ENCODE measurements at places on chromosomes 5 and 9.

DNA sequence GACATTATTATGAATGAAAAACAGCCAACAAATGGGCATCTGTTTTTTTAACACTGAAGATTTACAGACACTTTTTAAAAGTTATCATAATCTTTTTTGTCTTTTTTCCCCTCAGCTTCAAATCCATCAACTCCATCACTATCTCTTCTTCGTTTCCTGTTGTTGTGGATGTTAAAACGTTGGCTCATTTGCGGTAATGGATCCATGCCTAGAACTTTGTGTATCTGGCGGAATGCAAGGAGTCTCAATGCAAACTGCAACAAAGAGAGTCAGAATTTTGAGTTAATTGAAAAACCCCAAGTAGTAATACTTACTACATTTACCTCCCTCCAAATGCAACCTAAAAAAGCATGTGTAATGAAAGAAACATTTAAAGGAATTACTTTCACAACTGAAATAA is 42.9 kb upstream of the MTMR12 start:
- no peak for DNase-seq

- no peak for DNase-seq
Observed at GRCh38 chr5:7018198-7018597, 305.0 kb downstream of the TENT4A start.

- no peak for DNase-seq
Observed at GRCh38 chr9:78026416-78026815, 5.2 kb downstream of the GNAQ start.

DNA sequence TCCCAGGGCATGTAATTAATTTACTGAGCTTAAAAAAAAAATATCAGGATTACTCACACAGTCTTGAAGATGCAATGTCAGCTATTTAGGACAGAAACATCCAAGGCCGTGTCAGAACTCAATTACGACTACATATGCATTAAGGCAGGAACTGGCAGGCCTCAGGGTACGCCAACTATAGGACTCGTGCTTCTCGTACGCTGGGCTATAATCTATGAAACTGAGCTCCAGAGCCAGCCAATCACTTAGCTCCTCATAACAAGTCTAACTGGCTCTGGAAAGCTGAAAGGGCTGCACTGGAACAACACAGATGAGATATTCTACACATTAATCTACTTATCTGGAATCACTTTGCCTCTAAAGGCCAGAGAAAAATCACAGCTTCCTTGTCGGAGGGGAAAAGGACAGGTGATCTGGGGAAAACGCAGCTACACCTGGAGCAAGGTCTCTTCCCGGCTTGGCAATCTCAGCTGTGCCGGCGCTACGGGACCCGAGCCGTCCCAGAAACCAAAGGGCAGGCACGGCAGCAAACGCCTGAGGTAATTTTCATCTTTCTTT is 212.0 kb downstream of the DEPDC1B start:
- no peak for DNase-seq

DNA sequence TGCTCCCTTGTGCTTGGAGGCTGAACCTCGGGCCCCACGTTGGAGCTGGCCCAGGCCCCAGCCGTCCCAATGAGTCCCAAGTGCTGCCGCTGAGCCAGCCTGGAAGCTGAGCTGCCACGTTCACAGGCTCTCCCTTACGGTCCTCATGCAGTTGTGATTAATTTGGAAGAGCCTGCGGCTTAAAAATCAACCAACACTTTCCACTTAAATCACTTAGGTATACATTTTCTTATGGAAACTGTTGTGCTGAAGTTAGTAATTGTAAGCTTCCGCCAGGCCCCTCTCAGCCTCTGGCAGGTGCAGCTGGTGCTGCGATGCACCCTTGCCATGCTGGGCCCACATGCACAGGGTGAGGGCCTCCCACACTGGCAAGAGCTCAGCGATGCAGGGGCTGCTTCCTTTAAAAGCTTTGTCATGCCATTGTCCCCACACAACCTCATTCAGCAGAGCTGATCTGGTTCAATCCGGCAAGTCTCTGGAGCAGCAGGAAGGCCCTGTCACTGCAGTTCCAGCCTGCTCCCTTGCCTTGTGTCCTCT is 61.0 kb downstream of the IPPK start:
- no peak for DNase-seq

GRCh38 chr9:32801530-32801929 is 18.2 kb downstream of the TMEM215 start:
- DNase-seq, result no peak

GRCh38 chr5:82884821-82885471 is 192.2 kb downstream of the TMEM167A start:
- no peak for DNase-seq

DNA sequence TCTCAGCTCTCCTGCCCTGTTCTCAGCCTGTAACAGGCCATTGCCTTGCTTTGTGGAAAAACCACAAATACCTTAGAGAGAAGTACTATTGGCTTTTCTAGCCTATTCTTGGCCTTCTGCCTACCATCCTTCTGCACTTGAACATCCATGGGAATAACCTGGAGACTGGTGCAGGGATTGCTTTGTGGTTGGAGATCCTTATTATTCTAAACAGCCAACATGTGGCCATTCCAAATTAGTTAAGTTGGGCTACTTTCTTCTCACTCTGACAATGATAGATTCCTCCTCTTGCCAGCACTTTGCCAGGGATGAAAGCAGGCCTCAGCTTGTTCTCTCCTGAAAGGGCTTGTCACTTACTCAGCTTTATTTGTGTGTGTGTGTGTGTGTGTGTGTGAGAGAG is 240.4 kb downstream of the GLIS3 start:
- no peak for DNase-seq

GRCh38 chr9:16384993-16385392 is 485.5 kb downstream of the BNC2 start:
- no peak for DNase-seq

- no peak for DNase-seq
Observed at GRCh38 chr5:5039918-5040317, 100.2 kb upstream of the ADAMTS16 start.

- no peak for DNase-seq
Observed at GRCh38 chr9:19410594-19410993, 1.8 kb downstream of the ACER2 start.

DNA sequence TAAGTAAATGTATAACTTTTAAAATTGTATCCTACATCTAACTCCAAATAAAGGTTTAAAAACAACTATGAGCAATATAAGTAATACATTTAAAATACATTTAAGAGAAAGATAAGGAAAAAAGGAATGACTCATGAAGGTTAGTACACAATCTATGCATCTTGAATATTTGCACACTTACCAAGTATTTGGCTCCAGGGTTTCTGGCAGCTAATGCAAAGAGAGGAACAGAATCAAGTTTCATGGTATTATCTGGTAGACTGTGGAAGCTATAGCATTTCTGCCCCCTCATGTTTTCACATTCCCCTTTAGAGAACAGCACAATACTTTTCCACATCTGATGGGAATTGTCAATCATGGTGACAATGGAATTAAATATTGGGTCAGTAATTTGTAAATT is 132.1 kb downstream of the COX7C start:
- no peak for DNase-seq

DNA sequence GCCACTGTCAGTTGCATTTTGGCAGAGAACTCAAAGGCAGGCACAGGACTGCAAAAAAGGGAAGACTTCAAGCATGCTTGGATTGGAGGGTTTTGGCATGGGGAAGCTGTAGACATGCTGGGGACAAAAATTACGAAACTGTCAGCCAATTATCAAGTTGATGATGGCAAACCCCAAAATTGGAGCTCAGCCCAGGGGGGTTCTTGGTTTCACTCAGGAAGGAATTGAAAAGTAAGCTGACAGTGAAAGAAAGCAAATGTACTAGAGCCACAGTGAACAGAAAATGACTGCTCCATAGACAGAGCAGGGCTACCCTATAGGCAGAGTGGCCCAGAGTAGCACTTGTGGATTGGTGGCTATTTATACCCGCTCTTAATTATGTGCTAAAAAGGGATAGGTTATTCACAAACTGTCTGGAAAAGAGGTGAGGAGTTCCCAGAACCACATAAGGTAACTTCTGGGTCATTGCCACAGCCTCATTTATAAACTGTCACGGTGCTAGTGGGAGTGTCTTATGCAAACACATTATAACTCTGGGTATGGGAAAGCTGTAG is 14.6 kb upstream of the CFAP95 start:
- no peak for DNase-seq

DNA sequence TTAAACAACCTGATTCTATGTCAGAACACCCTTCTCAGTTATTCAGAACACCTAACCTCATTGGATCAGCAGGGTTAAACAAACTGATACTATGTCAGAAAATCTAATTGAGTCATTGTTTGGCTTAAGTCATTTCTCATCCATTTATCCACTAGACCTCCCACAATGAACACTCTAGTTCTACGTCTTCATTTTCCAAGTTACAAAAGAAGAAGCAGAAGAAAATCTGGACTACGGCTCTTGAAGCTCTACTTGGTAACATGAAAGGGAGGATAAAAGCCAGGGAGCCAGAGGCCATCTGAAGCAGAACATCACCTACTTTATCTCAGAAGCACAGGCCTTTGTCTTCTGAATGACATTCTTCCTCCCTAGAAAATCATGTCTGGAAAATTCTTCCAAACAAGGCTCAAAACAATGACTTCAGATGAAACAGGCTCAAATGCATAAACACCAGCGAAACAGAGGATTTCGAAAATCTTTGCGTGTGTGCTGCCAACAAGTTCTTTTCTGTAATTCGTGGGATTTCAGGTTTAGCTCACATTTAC is 35.4 kb upstream of the TGFBI start:
- DNase-seq, result no peak

DNA sequence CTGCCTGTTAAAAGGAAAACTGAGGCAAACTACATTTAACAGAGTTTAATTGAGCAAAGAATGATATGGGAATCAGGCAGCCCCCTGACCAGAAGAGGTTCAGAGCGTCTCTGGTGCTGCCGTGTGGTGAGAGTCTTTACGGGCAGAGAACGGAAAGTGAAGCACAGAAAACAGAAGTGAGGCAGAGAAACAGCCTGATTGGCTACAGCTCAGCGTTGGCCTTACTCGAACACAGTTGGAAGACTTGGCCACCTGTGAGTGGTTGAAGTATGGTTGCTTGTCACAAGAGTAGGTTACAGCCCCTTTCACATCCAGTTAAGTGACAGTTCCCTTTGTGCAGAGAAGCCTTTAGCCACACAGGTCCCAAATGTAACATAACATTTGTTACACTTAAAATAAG is 16.9 kb upstream of the FBP1 start:
- no peak for DNase-seq

- DNase-seq, result no peak
Observed at GRCh38 chr9:2939368-2939767, 95.5 kb upstream of the PUM3 start.

- DNase-seq, result no peak
Observed at GRCh38 chr9:24545285-24545684, 412 bp downstream of the IZUMO3 start.

DNA sequence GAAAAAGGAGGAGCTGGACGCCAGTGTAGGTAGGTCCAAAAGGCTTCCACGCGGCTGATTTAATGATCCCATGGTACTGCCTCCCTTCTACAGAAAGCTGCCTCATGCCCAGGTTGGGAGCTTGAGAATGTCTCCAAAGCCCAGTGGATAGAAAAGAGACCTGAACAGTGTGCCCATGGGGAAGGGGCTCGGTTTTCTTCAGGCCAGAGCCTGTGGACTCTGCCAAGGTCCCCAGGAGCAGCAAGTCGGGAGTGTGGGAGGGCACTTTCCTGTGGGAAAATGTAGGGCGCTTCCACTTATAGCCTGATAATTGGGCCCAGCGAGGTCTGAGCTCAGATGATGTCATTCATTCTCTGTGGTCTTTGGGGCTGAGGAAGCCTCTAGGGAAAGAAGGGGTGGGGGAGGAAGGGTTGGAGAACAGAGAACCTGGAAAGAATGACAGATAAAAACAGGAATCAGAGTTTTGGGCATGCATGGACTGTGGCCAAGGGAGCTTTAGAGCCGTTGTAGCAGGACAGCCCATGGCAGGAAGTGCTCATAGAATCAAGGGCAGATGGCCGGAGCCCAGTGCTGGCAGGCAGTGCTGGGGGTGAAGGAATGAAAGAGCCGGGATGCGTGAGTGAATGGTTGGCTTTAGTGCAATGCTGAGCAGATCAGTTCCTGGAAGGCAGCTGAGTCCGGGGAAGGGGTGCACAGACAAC is 42.5 kb upstream of the SH3PXD2B start:
- peak; percentile 15 for DNase-seq

GRCh38 chr5:610744-611730 is 1.1 kb upstream of the CEP72 start:
- no peak for DNase-seq

DNA sequence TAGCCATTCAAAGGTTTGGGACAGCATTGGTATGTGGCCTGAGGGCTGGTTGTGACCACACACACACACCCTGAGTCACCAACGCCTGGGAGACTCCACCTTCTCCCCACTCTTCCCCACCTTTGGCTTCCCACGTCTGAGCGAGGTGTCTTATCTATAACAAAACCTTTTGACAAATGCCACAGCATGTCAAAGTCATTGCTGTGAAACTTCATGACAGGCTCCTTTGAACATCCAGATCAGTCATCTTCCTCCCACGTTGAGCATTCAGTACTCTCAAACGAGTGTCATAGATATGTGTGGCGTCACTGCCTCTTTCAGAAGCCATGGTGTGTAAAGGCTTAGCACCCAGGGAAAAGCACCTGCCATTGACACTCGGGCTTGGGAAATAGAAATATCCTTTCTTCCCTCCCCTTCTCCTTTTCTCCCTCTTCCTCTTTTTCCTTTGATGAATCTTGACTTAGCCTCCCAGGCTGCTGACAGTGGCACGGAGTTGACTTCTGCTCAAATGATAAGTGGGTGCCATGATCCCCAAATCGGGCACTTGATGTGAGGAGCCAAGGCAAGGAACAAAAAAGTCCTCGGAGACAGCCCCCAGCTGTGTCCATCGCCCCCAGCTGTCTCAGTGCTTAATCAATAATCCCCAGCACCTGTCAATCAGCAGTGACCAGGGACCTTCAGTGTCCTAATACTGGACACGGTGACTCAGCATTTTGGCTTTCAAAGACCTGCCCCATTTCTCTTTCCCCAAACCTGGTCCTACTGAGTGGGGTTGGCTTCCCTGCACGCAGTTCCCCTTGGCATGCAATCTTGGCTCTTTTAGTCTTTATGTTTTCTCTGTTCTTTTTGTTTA is 114.8 kb downstream of the FGF18 start:
- DNase-seq, result no peak

GRCh38 chr9:79693750-79694149 is 122.0 kb downstream of the TLE4 start:
- DNase-seq, result no peak

Measured in amniotic stem cell (primary cell).